ENCODE measurements at places on chromosomes 2 and 18.

GRCh38 chr2:24875901-24876300, 44.1 kb downstream of the ADCY3 start:
- no peak for DNase-seq

DNA sequence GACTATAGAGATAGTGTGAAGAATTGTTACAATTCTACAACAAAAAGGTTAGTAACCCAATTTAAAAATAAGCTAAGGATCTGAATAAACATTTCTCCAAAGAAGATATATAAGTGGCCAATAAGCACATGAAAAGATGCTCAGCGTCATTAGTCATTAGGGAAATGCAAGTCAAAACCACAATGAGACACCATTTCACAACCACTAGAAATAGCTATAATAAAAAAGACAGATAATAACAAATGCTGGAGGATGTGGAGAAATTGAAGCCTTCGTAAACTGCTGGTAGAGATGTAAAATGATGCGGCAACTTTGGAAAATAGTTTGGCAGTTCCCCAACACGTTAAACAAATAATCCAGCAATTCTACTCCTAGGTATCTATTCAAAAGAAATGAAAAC, 366.5 kb upstream of the POU3F3 start:
- peak; percentile 43 for DNase-seq

DNA sequence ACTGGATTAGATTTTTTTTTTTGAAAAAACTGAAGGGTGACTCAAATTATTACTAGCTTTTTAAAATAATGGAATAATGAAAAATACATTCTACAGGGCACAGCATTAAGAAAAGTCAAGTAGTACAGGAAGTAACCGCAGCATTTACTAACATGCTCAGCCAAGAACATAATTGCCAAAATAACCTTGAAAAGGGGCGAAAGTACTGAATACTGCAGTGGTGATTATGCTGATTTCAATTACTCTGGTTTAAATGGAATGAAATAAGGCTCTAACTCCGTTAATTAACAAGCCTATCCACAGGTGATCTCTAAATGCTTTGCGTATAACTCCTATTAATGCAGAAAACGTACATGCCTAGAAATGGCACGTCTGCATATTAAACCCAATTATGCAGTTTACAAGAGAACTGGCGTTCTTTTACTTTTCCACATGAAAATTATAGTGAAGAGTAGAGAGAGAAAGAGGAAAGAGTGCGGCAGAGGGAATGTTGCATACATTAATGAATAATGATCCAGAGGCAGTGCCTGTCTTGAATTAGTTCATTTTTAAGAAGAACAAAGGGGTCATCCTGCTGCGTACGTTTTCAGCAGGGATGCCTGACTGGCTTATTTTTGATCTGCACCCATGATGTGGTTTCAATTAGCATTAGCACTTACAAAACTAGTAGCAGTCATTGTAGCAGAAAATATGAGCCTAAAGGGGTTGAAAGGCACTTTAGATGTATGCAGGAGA, 612.4 kb downstream of the NYAP2 start:
- no peak for DNase-seq

DNA sequence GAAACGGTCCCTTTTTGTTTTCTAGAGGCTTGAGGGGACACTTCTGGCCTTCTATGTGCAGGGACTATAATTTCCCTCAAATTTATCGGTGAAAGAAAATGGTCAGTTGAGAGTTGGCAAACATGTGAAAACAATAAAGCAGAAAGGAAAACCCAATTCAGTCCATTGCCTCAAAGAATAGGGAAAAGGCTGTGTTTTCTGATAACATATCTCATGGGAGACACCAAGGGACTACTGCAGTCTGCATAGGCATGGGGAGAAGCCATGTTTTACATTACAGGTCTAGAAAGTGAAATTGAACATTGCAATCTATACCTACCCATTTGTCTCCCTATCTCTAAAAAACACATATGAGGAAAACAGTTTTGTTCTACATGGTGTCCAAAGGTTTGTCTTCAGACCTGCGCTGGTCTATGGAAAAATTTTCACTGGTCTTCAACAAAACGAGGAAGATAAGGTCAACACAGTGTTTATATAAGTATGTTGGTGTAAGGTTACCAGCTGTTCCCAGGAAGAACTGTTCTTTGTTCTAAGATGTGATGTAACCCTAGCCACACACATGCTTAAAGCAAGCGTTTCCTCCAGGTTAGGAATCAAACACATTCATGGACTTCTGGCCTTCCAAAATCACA, 179.7 kb downstream of the MREG start:
- peak; percentile 12 for DNase-seq

GRCh38 chr18:77047803-77048419, 84.7 kb downstream of the MBP start:
- DNase-seq = no peak

DNA sequence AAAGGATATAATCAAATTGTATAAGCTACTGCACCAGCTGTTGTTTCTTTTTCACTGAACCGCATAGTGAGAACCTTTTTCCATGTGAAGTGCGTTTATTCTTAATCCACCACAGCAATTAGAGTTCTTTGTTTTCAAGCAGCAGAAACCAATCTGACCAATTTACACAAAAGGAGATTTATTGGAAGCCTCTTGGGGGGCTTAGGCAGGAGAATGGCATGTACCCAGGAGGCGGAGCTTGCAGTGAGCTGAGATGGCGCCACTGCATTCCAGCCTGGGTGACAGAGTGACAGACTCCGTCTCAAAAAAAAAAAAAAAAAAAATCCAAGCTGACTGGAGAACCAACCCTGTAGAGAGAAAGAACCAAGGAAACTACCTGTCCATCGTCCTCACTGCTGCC, 10.0 kb downstream of the ADNP2 start:
- no peak for DNase-seq

DNA sequence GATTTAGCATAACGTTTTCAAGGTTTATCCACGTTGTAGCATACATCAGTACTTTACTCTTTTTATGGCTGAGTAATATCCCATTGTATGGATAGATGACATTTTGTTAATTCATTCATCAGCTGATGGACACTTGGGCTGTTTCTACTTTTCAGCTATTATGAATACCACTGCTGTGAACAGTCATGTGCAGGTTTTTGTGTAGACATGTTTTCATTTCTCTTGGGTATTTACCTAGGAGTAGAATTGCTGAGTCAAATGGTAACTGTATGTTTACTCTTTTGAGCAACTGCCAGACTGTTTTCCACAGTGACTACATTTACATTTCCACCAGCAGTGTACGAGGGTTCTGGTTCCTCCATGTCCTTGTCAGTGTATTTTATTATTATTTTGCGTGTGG, 33.9 kb downstream of the COX7A2L start:
- no peak for DNase-seq

- DNase-seq = peak; percentile 11
Observed at GRCh38 chr18:74310411-74310810, 5.2 kb upstream of the C18orf63 start.

DNA sequence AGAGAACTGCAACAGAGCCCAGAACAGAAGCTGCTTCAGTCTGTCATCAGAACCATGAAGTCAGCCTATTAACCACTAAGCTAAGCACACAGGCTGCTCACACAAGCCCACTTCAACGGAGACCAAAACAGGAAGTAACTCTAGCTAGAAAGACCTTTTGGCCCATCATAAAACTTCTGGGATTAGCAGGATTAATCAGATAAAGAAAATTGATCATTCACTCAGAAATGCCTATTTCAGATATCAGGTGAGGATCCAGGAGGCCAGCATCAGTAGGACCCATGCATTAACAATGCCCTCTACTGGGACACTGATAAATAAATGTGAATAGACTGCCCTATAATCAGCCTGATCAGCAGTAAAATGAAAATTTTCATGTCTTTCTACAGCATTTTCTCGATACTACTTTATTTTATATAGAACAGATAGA, 101.4 kb downstream of the WDPCP start:
- DNase-seq = peak; percentile 13

DNA sequence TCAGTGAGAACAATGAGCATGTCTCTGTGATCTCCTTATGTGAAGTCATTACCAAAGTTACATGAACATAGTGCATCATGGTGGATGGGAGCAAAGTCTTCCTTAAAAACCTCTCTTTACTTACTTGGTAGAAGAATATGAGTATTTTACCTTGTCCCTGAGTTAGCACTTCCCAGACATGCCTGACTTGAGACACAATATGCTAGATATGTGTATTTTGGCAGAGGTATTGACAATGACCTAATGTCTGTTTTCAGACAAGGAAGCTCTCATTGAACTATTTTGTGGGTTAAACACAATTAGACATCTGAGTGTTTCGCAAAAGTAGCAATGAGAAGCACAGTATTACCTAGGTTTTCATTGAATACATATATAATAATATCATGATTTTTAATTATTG, 99.1 kb upstream of the MC4R start:
- DNase-seq = no peak

- peak; percentile 24 for DNase-seq
Observed at GRCh38 chr2:217248312-217248935, 388.6 kb upstream of the TNP1 start.

DNA sequence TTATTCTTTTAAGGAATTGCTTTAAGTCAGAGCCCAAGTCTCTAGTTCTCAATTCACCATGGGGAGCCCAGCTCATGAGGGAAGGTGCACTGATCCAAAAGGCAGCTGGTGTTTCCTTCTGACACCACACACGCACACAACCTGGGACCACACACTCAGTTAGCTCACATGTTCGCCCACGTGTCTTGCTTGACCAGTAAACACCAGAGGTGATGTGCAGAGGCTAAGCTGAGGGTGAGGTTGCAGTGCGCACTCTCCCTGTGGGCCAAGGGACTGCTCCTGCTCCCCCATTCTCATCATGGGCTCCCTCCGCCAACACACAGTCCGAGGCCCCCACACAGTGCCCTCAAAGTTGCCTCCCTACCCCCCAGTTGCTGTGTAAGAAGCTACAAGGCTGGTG, 70.8 kb upstream of the BZW1 start:
- DNase-seq = no peak

DNA sequence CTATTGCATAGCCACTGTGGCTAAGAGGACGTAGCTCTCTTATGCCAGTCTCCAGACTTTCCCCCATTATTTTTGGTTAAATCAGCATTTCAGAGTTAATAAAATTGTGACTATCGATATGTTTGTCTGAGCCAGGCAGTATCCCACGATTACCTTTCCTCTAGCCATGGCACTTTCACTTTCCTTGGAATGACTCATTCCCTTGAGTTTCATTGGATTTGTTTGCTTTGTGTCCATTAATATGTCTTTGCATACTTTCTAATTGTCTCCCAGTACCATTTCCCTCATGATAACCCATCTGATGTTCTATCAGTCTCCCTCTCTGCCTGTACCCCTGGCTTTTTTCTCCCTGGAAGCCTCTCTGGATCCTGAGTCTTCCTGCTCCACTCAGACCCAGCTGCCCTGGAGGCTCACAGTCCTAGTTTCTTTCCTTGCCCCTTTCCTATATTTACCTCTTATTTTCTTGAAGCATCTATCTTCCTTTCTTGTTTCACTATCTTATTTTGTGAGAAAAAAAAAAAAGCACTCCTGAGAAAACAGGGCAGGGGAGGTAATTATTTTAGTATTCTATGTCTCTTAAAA, 126.1 kb downstream of the MTX2 start:
- no peak for DNase-seq

DNA sequence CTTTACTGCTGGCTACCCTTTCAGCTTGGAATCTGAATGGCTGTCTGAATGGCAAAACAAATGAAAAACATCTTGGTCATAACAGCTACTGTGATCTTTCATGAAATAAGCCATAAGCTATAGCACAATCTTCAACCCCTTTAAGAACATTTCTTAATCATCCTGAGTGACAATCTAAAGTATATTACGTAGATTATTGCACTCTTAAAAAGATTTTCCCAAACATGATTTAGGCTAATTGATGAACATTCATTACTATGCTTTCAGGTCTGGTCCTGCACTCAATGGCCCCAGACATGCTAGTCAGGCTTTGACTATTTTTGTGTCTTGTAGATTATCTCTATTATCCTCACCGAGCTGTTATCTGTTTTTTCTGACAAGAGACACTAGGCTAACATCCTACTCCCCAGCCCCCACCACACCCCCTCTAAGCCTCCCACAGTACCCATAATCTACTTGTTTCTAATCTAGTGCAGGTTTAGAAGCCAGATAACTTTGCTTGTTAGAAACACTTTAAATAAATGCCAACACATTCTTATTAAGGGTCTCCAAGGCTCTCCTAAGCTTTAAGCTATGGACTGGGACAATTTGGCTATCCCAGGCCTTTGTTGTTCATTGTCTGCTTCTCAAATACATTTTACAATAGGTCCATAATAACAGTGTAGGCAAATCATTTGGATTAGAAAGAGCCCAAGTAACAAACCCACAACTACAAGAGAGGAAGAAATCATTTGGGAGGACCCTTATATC, 4.2 kb downstream of the SMAD2 start:
- no peak for DNase-seq

GRCh38 chr2:148603562-148603920, 41.0 kb upstream of the EPC2 start:
- no peak for DNase-seq

- no peak for DNase-seq
Observed at GRCh38 chr18:74277296-74277695, 14.5 kb downstream of the CYB5A start.

DNA sequence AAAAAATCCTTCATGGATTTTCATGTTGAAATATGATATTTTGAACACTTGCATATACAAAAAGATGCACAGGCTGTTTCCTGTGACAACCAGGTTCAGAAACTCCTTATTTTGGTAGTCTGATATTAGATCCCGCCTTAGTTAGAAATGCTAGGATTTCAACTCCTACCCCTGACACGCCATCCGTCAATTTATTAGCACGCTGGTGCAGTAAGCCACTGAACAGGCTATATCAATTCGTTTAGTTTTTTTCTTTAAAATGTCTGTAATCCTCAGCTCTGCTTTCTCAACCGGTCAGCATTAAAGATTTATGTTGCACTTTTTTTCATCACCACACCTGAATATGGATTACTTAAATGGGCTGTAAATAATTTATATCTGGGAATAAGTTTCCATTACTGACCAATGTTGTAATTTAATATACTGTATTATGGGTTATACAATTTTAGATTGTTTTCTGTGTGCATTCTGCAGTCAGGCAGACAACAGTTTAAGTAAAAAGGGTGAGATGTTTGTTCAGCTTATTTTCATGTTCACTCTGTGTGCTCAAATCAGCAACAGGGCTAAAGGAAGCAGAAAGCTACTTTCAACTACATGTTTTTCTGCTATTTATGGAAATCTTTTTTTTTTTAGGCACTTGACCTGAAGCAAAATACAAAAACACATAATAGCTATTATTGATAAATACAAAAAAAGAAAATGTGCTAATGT, 227.7 kb downstream of the ARHGAP15 start:
- DNase-seq = no peak

DNA sequence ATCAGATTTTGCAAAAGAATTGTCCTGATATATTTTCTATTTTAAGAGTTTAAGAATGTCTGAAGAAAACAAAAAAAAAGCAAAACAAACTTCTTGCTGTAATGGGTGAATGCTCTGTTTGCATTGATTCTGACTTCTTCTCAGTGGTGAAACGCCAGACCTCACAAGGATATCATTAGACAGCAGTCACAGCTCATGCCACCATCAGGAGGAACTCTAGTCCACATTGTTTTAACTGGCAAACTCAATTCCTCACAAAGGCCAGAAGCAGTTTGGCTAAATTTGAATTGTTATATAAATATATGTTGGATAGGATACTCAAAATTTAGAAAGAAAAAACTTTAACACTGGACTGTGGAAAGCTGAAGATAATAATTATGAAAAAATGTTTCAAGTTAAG, 89.4 kb downstream of the DOK6 start:
- DNase-seq = no peak

- DNase-seq = no peak
Observed at GRCh38 chr2:162232671-162233070, 10.6 kb downstream of the FAP start.
